ENCODE measurements at places on chromosomes 5 and 9.

- DNase-seq: no peak
Observed at GRCh38 chr9:133306242-133307204, 29.5 kb downstream of the SURF6 start.

GRCh38 chr5:54171645-54172384 lies 138.6 kb downstream of the ARL15 start:
- DNase-seq: no peak

GRCh38 chr9:33164138-33164809 lies 2.9 kb downstream of the B4GALT1 start:
- DNase-seq: no peak

DNA sequence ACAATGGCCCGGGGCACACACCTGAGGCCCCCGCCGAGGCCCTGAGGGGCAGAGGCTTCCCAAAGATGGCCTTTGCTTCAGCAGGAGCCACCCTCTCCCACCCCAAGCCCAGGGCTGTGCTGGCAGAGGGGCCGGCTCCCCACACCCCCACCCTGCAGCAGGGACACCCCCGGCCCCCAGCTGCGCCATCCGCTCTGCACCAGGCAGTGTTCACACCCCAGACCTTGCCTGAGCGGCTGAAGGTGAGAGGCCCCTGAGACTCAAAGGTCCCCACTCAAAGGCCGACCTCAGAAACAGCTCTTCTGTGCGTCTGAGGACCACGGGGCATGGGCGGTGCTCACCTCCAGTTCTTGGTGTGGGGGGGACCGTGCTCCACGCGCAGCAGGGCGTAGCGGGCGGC lies 37.6 kb downstream of the SLC12A7 start:
- DNase-seq: no peak

- peak; percentile 56 for DNase-seq
Observed at GRCh38 chr5:147391781-147392180, 118.1 kb downstream of the DPYSL3 start.
